ENCODE measurements at places on chromosomes 16 and 17.

DNA sequence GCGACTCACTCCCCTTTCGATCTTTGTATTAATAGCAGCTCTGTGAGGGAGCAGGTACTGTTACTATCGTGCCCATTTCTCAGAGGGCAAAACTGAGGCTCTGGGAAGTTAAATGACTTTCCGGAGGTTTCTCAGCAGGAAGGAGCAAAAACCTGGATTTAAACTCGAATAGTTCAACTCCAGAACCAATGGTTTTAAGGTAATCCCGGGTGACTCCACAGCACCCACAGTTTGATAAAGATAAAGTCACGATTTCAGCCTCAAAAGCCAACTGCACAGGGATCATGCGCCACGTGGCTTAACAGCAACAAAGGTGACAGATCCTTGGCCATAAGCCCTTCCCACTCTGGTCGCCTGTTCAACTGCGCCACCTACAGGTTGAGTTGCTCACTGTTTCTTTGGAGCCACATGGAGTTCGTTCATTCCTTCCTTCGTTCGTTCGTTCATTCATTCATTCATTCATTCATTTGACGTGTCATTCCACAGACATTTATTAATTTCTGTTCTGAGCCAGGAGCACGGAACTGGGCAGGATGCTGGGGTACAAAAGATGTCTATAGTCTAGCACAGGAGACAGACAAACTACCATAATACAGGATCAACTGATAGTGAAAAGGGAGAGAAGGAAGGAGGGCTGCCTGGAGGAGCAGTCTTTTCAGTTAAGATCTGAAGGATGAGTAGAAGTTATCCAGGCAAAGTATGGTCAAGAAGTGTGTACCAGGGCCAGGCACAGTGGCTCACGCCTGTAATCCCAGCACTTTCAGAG lies 134.8 kb downstream of the HS3ST2 start:
- DNase-seq = peak; percentile 45

DNA sequence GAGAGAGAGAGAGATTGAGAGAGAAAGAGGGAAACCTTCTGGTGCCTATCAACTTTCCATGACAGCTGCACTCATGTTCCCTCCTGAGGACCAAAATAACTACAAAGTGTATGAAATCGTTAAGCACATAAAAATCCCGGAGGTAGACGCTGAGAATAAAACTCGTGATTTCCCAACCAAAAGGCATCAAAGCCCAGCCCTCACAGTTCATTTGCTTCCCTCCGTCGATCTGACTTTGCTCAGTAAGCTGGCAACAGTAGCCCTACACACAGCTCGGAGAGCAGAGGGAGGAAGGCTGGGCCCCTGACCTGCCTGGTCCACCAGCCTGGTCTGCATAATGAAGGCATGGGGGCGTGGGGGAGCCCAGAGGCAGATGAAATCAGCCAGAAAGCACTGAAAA lies 273.9 kb upstream of the ZFHX3 start:
- DNase-seq = no peak

DNA sequence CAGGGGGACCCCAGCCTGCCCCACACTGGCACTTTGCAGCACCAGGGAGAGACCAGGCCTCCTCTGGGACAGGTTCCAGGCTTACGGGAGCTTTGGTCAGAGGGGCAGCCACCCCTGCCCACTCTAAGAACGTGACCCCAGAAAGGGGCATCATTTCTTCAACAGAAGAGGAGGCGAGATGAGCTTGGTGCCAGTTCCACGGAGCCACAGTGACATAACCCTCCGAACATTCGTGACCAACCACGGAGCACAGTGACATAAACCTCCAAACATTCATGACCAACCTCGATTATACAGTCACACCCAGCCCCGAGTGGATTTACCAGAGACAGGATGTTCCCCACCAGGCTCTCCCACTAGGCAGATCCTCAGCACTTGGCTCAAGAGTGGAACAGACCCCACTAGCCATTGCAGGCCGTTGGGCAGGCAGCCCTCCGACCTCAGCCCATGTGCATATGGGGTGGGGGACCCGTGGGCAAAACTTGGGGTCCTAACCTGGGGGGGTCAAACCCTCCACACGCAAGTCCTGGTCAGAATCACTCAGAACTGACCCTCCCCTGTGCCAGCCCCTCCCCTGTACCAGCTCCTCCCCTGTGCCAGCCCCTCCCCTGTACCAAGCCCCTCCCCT lies 112.9 kb downstream of the METRNL start:
- no peak for DNase-seq

- peak; percentile 69 for DNase-seq
These were observed 9.6 kb downstream of the LLGL2 start for GRCh38 chr17:75535119-75535537.

GRCh38 chr16:80065541-80065940 lies 465.0 kb upstream of the MAF start:
- DNase-seq = no peak

DNA sequence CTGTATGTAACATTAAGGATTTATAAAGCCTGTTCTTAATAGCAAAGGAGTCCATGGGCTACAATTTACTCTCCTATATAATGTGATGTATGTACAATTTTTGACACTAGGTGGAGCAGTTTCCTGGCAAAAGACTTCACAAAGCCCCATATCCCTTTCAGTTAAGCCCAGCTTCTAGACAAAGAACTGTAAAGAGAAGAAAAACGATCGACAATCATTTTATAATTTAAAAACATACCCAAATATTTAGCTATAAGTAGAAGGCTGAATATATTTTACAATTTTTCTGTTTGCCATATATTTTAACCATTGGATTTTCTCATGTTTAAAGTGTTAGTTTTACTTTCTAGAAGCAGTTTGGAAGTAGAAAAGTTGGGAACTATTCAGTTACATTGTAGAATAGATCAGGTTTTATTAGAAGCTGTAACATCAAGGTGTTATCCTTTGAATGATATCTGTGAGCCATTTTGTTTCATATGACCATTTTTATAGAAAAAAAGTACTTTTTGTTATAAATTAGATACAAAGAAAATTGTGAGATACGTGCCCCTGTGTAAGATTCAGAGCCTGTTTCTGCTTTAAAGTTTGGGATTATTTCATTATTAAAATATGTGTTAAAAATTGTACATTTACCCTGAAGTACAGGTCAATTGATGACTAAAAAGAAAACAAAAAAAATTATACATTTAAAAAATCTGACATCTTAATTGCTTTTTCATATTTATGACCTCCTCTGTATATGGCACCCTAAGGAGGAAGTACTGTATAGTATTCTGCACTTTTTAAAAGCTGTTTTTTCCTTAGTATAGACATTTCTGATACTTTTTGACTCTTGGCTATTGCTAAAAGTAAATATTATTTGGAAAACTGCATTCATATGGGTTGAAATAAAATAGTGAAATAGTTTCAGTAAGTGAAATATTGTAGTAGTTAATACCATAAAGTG lies 46.3 kb downstream of the VMP1 start:
- peak; percentile 89 for DNase-seq

DNA sequence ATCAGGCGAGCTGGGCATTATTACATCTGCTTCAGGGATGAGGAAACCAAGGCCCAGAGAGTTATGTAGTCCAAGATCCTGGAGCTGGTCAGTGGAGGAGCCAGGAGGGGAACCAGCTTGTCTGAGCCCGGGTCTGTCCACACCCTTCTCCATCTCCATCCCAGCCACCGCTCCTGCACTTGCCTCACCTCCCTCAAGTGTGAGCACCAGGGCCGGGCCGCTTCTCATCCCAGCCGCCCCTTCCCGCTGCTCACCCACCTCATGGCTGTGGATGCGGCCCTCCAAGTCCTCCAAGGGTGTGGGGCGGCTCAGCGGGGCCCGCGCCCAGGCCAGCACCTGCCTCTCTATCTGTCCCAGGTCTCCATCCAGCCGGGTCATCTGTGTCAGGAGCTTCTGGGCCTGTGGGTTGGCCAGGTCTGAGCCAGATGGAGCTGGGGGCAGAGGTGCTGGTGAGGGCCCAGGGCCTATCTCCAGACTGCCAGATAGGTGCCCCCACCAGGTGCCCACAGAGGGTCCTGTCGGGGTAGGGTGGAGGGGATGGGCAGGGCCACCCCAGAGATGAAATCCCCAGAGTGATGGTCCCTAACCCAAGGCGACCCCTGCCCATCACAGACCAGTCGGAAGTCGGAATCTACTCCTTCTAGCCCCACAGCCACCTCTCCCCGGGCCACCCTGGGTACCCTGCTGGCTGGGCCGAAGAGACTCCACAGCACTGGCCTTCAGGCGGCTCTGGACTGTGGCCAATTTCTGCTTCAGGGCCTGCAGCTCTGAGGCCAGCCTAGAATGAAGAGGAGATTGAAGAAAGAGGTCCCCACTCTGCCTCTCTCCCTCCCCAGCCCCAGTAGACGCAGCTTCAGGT lies 9.4 kb downstream of the EVPL start:
- DNase-seq = no peak

DNA sequence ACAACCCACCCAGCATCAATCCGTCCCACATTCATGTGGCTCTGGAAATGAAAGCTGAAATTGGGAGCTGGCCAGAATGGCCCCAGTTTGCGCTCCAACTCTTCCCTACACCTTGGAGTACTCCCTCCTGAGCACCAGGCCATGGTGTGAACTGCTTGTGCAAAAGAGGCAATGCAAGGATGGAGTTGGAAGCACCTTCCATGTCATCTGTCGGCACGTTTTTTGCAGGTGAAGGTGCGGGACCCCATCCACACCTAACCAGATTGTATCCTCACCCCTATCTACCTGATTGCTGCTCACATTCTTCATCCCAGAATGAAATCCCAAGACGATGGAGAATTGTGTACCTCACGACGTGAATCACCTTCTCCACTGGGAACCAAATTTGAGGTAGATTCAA lies 136.6 kb upstream of the WSB1 start:
- DNase-seq = no peak

GRCh38 chr17:76635039-76635438 lies 8.5 kb downstream of the ST6GALNAC1 start:
- DNase-seq = no peak

- DNase-seq = no peak
These were observed 107.6 kb upstream of the LHX1 start for GRCh38 chr17:36829676-36830075.

GRCh38 chr16:76276745-76277438 lies at the start of gene CNTNAP4:
TSS of gene CNTNAP4 (plus strand) at chr16:76277401. CDS start at chr16:76277663, 262 bp downstream.
- DNase-seq = no peak

DNA sequence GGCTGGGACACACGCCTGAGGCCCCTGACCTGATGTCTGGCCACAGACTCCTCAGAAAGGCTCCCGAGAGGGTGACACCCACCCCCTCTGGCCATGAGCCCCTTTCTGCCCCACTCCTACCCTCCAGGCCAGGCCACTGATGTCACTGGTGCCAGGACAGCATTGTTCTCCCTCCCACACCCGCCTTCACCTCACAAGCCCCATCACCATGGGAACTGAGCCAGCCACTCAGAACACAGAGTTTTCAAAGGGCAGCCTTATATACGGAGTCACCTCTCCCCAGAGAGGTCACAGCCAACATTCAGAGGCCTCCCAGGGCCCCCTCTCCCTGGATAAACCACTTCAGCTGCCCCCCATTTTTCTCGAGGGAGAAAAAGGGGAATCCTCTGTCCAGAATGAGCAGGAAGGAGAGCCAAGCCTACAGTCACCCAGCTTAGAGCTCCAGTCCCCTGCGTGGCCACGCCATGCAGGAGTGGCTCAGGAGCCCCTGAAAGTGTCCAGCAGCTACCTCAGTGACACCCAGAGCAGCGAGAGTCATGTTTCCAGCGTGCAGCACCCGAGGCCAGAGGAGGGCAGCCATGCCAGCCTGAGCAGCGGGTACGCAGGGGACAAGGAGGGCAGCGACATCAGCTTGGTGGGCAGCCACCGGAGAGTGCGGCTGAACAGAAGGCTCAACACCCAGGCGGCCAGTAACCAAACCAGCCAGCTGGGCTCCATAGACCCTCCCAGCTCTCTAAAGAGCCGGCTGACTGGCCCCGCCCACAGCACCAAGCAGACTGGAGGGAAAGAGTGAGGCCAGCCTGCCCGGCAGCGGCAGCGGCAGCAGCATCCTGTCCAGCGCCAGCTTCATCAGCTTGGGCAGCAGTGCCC lies at the start of gene C16orf82:
TSS of gene C16orf82 (plus strand) at position 260 of the 870 bp plus-strand sequence.
- DNase-seq = no peak

DNA sequence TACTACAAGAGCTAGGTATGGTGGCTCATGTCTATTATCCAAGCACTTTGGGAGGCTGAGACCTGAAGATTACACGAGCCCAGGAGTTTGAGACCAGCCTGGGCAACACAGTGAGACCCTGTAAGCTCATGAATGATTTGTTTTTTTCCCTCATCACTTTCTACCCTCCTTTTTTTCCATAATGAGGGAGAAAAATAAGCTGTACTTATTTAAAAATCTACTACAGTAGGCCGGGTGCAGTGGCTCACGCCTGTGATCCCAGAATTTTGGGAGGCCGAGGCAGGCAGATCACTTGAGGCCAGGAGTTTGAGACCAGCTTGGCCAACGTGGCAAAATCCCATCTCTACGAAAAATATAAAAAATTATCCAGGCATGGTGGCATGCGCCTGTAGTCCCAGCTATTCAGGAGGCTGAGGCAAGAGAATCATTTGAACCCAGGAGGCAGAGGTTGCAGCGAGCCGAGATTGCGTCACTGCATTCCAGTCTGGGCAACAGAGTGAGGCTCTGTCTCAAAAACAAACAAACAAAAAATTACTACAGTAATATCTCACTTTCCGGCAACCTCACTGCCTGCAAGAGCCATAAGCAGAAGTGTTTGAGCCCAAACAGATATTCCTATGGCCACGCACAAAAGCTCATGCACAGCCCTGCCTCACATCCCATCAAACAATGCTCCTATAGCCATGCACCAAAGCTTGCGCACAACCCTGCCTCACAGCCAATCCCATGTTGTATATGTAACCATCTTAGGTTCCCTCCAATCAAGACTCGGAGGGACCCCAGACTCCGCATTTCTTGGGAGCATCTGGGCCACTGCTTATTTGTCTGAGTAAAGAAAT lies 37.4 kb downstream of the TK2 start:
- no peak for DNase-seq

DNA sequence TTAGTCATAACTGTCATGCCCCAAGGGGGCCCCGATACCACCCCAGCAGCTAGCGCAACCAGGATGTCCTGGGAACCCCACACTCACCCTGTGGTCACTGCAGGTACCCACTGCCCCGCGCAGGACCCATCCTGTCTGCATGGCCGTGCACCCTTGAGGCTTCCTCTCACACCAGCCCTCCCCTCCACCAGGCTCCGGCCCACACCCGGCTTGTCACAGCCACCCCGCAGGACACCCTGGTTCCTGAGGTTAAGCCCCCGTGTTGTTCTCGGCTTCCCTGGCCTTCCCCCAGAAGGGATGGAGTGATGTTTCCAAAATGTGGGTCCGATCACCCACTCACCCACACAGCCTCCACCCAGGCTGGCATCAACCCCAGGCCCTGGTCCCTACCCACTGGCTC lies 7.5 kb downstream of the DNASE1L2 start:
- no peak for DNase-seq
